ENCODE measurements at places on chromosomes 5 and 9.

DNA sequence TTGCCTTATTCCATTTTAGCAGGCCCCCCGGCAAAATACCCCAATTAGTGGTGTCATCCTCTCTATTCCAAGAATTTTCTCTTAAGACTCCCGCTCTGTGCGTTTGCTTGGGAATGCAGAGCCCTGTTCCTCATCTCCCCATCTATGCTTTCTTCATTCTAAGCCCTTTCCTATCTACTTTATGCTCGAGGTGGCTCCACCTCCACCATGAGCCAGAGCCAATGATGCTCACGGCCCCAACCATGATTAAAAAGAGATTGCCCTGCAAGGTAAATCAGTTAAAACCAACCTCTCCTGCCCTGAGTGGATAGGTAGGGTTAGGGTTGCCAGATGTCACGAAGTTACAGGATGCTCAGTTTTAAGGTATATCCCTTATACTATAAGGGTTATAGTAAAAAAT lies 677 bp upstream of the TXNDC15 start:
- no peak for DNase-seq

- peak; percentile 50 for DNase-seq
Observed at GRCh38 chr9:137044502-137045177, 1.3 kb downstream of the NPDC1 start.

DNA sequence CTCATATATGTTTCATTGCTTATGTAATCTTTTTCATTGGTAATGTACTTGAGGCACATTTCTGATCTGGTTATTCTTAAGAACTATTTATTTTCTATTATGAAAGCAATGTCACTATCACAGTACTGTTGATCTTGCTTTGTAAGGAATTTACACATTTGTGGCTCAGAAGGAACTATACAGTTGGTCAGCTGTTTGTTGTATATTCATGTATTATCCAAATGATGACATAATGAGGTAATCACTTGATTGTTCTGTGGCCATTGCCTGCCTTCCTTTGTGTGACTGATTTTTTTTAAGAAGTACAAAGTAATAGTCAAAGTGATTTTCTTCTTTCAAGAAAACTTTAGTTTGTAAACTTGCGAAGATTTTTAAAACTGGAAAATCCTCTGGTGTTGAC lies 399.9 kb downstream of the TMEM161B start:
- DNase-seq, result no peak

- DNase-seq, result peak; percentile 72
Observed at GRCh38 chr9:37324261-37324683, 98.2 kb upstream of the GRHPR start.

GRCh38 chr5:176661676-176662075 lies 14.4 kb downstream of the TSPAN17 start:
- DNase-seq, result no peak

- DNase-seq, result no peak
Observed at GRCh38 chr5:179256328-179257175, 88.7 kb downstream of the ADAMTS2 start.

DNA sequence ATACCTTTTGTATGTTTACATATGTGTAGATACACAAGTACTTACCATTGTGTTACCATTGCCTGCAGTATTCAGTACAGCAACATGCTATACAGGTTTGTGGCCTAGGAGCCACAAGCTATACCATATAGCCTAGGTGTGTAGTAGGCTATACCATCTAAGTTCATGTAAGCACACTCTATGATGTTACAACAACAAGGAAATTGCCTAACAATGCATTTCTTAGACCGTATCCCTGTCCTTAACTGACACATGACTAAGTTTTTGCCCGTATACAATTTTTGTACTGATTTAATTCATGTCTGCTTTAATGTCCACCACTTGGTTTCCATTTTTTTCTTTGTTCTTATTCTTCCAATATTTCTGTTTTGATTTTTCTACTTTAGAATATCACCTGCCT lies 18.5 kb downstream of the TNPO1 start:
- no peak for DNase-seq

- no peak for DNase-seq
Observed at GRCh38 chr9:82457891-82458290, 469.3 kb downstream of the SPATA31D1 start.

GRCh38 chr9:83999141-83999918 lies 18.7 kb downstream of the RMI1 start:
- DNase-seq, result no peak

DNA sequence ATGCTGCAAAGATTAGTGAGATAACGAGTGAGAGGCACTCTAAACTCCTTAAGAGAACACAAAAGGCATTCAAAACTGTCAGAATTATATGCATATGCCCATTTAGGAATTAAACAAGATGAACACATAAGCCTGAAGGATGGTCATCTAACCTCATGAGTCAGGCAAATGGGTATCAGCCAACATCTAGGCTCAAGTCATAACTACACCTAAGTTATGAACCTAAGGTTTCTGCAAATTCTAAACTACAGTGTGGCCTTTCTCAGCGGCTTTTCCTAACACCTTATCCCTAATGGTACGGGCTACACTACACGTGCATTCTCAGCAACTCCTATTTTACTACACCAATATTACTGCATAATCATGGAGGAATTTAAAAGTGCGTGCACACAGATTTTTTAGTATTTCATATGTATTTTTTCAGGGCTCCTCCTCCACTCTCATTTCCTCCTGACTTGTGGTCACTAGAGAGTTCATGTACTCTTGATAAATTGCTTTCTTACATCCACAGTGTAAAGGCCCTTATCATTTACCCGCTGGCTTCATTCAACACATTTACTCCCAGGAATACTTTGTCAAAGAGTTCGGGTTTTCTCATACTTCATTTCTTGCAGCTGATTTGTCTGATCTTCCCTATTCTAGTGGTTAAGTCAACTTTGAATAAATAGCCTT lies 316.5 kb downstream of the BNC2 start:
- no peak for DNase-seq

DNA sequence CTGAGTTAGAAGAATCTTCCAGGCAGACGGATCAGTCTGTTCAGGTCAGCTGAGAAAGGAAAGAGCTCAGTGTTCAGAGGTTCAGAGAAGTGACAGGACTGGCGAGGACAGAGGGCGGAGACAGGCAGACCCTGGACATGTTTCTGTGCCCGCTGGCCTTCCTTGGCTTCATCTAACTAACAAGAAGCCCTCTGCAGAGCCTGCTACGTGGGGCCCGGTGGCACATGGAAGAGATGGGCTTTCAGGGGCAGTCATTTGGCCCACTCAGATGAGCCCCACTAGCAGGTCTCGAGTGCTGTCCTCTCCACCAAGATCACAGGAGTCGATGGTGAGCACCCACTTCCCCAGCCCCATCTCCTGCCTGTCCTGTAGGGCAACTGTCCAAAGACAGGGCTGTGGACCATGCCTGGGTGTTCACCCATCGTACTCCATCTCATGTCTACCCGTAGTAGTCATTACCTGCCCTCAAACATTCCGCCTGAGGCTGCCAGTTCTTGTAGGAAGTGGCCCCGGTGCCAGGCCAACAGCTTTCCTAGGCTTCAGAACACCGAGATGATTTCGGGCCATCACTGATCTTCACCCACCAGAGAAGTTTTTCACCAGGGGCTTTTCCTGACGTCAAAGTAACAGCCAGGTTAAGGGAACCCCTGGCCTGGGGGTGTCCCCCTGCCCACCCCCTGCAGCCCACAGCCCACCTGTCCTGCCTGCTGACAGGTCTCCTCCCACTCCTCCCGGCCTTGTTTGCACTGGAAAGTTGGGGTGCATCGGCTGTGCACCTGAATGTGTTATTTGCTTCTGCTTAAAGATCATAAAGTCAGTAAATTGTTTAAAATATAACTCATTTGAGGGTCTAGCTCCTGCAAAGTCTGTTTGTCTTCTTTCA lies 14.0 kb downstream of the IRX2 start:
- DNase-seq, result no peak

GRCh38 chr9:127116088-127116726 lies 6.2 kb downstream of the ANGPTL2 start:
- no peak for DNase-seq

- DNase-seq, result no peak
Observed at GRCh38 chr5:67205981-67206380, 9.4 kb upstream of the CD180 start.

DNA sequence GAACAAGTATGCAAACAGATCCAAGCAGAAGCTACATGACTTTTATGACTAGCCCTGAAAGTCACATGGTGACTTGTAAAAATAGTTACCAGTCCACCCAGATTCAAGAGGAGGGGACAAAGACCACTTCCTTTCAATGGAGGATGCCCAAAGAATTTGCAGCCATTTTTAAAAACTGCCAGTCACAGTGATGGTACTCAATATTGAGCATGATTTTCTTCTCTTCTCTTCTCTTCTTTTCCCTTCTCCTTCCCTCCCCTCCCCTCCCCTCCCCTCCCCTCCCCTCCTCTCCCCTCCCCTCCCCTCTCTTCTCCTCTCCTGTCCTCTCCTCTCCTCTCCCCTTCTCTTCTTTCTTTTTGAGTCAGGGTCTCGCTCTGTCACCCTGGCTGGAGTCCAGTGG lies 286.9 kb downstream of the PARP8 start:
- DNase-seq, result no peak

- DNase-seq, result no peak
Observed at GRCh38 chr5:40685193-40685592, 5.5 kb downstream of the PTGER4 start.

DNA sequence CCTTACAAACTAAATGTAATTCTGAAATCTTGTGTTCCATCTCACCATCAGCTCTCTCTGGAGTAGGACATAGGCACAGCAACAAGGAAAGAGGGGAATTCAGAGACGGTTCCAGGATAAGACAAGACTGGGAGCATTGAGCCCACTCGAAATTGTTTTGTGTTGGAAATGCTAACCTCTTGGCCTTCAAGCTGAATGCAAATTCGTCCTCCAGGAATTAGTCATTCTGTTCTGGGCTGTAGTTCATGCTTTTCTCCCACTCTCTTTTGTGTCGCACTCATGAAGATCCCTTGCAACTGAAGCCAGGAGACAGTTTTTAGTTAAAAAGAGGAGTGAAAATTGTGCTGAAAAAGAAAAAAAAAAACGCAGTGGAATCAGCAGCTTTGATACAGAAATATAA lies 121.7 kb upstream of the SEMA6A start:
- DNase-seq, result no peak

DNA sequence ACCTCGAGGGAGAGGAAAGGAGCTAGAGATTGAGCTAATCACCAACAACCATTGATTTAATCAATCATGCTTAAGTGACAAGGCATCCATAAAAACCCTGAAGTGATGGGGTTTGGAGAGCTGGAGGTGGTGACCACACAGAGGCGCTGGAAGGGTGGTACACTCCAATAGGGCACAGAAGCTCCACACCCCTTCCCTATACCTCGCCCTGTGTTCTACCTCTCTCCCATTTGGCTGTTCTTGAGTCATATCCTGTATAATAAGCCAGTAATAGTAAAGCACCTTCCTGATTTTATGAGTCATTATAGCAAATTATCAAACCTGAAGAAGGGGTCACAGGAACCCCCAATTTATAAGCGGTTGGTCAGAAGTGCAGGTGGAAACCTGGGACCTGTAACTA lies 18.3 kb downstream of the ACTL7B start:
- no peak for DNase-seq

DNA sequence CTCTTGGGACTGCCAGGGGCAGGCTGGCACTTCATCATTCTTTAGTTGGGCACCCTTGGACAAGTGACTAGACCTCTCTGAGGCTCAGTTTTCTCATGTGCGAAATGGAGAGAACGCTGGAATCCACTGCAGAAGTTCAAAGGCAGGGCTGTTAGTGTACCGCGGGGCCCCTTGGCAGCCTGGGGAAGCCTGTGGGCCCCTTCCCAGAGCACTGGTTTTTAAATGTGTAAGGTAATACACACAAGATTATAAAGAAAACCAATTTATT lies 209.5 kb upstream of the MVB12B start:
- no peak for DNase-seq

DNA sequence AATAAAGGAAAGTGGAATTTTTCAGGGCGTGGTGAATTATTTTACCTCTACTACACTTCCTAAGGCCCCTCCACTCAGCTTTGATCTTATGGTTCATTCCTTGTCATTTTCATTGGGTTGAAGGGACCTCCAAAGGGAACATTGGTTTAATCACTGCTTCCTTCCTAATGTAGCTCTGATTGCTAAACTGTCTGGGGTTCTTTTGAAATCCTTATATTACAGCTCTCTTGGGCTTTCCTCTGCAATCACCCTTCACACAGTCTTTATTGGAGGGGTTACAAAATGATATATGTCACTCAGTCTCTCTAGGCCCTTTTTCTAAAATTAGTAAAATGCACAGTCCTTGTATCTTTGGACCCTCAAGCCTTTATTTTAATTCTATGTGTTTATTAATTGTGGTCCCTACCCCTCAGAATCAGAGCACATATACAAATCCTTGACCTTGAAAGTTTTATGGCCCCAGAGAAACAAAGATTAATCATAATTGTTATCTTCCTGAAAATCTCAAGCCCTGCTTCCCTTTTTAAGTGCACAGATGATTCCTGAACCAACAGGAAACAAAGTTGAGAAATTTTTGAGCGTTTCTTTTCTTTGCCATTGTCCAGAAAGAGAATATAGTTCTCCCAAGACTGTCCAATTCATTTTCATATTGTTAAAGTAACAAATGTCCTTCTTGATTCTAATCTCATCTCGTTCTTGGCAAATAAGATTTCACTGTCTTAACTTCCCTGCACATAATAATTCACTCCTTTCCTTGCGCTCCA lies 330.0 kb downstream of the ARRDC3 start:
- DNase-seq, result no peak

GRCh38 chr9:71721855-71722254 lies 46.5 kb downstream of the CEMIP2 start:
- DNase-seq, result no peak

DNA sequence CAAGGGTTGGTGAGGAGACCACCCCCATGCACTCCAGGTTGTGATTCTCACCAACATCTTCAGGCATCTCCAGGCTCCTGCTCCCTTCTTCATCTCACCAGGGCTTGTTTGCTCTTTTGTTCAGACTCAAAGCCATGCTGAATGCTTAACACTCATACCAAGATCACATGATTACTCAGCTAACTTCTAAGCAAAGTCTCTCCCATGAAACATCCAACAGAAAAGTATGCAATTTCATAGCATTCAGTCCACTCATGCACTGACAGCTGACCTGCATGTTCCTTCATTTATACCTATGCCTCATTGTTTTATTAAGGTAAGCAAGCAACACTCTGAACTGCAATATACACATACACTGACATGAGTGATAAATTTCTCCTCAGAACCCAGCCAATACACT lies 69.0 kb downstream of the SHC3 start:
- no peak for DNase-seq

GRCh38 chr5:98231089-98231488 lies 542.4 kb upstream of the RGMB start:
- no peak for DNase-seq

DNA sequence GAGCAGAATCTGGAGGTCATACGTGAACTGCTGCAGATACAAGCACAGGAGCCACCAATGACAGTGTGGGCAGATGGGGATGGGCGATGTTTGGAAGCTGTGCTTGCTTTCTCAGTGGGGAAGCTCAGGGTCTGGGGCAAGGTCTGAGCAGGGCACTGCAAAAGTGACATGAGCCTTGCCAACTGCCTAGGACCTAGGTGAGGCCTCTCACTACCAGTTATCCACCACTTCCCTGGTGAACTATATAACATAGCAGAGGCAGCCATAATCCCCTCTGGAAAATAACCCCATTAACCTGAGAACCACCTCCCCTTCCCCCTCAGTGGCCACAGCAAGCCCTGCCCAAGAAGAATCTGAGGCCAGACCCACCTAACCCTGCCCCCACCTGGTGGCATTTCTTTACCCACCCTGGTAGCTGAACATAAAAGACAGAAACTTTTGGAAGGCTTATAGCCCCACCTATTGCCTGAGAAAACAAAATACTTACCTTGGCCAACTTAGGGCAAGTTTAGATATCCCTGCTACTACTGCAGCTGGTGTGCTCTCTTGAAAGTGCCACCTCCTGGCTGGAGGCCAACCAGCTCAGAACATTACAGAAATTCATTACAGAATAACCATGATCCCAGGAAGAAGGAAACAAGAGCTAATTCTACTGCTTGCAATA lies 18.8 kb upstream of the SPEF2 start:
- DNase-seq, result no peak

All from NCI-H2029 treated with DMSO at 0.1 percent for 48 hours (cell line).